Urothelium cell line (cell line): ENCODE measurements at places on chromosomes 5 and 9.

DNA sequence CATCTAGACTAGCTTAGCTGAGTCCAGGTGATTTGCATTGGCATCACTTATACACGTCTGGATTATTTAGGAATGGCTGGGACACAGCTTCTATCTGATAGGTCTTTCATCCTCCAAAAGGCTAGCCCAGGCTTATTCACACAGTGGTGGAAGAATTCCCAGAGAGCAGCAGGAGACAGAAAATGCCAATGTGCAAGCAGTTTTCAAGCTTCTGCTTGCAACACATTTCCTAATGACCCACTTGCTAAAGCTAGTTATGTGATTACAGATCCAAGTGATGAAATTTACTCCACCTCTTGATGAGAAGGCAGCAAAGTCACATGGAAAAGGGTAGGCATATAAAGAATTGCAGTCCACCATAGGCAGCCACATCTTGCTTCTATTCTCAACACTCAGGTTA lies 44.2 kb upstream of the MAST4 start:
- DNase-seq: no peak

- no peak for DNase-seq
Observed at GRCh38 chr5:161946911-161947310, 99.0 kb downstream of the GABRA1 start.

- no peak for DNase-seq
Observed at GRCh38 chr5:3331819-3332218, 263.8 kb upstream of the IRX1 start.

DNA sequence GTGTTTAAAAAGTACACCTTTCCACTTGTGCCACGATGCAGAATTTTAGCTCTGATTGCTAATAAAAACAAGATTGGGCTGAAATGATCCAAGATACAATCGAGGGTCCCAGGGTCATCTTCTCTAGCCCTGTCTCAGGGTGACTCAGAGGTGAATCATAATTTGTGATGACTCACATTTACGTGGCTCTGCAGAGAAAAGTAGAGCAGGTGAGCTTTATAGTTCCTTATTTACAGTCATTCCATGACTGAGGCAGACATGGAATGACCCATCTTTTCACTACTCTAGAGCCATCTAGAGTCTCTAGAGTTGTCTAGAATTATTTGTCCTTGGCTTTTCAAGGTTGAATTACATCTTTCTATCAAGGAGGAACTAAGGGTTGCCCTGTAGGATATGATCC lies 155.2 kb downstream of the GAS1 start:
- DNase-seq: peak; percentile 59

- no peak for DNase-seq
Observed at GRCh38 chr9:90517103-90517502, 125.5 kb downstream of the DIRAS2 start.

DNA sequence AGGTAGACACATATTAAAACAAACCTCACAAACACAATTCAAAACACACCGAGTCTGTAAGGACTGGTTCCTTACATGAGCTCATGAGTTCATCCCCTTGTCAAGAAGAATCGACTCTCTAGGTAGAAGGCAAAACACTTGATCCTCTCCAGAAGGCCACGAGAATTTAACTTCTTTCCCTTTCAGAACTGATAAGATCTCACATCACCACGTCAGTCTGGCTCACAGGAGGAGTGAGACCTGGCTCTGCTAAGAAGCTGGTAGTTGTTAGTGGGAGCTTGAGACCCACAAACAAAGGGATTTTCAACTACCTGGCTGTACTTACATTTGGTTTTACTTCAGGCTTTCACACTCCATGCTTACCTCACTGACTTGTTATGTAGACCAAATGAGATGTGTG lies 459.2 kb downstream of the ARHGEF28 start:
- DNase-seq: no peak

GRCh38 chr9:27117489-27118135 lies 8.6 kb downstream of the TEK start:
- peak; percentile 78 for DNase-seq

DNA sequence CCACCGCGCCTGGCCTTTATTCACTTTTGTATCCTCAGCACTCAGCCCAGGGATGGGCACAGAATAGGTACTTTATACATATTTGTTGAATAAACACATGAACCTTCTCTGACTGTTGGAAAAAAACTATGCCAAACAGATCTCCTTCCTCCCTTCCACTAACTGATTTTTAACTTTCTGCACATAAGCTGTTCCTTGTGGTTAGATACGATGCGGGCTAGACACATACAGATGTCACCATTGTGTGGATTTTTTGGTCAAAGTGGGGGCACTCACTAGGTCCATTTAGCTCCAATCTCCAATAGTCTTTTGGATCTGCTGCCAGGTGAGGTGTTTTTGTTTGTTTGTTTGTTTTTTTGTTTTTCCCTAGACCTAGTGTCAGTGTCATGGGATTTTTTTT lies 5.1 kb downstream of the TEX48 start:
- DNase-seq: no peak

DNA sequence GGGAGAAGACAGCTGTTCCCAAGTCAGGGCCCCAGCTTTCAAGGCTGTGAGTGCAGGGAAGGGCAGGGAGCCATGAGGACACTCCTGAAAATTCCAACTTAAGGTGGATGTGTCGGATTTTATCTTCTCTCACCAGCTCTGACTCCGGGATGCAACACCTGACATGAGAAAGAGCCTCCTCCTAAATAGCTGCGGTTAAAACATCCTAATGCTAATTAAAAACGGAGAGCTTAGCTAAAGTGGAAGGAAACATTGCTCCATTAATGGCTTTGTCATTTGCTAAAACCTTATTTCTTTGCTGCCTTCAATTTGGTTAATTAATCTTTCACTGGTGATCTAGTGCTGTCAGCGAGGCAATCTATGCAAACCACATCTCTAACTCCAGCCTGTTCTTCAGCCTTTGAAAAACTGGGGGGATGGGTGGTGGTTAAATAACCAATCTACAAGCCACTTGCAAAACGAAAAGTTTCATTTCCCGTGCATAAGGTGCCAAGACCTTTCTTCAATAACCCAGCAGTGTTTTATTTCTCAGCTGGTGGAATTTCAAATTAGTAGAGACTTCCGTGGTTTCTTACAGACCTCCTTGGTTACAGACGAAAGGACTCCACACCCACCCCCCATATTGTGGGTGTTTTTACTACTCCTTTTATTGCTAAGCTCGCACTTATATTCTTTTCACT lies 379.6 kb downstream of the MLLT3 start:
- DNase-seq: no peak

DNA sequence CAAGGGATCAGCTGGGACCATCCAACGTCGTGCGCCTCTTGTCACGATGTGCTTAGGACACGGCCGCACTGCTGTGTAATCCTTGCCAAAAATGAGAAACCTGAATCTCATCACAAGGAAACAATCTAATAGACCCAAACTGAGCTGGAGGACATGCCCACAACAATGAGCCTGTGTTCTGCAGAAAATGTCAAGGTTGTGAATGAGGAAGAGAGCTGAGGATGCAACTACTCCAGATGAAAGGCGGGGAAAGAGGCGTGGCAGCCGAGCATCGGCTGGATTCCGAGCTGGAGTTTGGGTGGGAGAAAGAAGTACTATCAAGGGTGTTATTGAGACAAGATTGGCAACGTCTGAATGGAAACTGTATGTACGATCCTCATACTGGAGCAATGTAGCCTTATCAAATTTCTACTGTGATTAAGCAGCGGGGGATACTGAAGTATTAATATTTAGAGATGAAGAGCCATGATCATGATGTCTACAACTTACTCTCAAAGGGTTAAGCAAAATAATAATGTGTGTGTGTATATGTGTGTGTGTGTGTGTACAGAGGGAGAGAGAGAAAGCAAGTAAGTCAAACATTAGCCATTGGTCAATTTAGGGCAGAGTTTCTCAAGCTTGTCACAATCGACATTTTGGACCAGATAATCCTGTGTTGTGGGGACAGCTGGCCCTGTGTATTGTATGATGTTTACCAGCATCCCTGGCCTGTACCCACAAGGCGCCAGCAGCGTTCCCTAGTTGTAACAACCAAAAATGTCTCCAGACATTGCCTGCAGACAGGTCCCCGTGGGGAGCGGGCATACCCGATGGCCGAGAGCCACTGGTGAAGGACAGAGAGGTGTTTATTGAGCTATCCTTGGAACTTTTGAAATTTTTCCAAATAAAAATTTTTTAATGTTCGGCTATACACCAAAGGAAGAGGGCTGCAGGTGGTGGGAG lies 46.5 kb downstream of the DUSP1 start:
- no peak for DNase-seq

DNA sequence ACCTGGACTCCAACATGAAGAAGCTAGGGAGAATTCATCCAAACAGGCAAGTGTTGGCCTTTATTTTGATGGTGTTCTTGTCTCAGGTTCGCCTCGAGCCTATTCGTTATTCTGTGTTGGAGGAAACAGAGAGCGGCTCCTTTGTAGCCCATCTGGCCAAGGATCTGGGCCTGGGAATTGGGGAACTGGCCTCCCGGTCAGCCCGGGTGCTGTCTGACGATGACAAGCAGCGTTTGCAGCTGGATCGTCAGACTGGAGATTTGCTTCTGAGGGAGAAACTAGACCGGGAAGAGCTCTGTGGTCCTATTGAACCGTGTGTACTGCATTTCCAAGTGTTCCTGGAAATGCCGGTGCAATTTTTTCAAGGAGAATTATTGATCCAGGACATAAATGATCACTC lies 367 bp downstream of the PCDHB4 start:
- no peak for DNase-seq

DNA sequence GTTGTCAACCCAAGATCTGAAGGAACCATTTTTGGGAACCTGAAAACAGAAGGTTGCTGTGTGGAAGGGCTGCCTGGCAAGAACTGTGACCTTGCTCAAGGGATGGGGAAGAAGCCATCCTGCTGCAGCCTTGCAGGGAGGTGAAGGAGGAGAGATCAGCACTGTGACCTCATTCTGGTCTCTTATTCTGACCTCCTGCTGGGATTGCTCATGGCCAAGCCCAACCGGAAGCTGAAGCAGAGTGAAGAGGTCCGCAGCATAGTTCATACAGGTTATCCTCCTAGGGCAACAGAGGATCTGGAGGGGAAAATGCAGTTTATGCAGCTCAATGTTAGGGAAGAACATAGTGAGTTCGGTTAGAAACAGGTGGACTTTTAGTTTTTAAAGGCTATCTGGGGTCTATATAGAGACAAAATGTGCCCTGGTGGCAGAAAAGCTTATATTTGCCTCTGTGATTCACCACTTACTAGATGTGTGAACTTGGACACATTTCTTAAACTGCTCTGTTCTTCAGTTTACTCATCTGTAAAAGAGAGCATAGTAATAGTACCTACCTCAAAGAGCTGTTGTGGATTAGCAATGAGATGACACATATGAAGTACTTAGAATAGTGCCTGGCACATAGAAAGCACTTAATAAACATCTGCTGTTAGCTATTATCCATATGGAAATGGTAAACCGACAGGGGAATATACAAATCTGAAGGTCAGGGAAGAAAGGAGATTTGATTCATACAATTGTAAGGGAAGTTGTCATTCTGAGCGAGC lies 57.9 kb upstream of the BNC2 start:
- no peak for DNase-seq

DNA sequence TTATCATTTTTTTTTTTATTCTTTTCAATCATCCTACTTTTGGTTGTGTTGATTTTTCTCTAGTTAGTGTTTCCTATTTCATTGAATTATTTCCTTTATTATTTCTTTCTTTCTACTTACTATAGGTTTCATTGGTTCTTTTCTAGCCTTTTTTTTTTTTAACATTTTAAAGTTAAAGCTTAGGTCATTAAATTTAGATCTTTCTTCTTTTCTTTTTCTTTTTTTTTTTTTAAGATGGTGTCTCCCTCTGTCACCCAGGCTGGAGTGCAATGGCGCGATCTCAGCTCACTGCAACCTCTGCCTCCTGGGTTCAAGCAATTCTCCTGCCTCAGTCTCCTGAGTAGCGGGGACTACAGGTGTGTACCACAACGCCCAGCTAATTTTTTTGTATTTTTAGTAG lies 43.0 kb upstream of the PPP2CA start:
- no peak for DNase-seq

GRCh38 chr5:6704361-6704851 lies 8.8 kb upstream of the TENT4A start:
- DNase-seq: peak; percentile 85

GRCh38 chr9:128125580-128126354 lies 1.8 kb downstream of the PTGES2 start:
- no peak for DNase-seq

DNA sequence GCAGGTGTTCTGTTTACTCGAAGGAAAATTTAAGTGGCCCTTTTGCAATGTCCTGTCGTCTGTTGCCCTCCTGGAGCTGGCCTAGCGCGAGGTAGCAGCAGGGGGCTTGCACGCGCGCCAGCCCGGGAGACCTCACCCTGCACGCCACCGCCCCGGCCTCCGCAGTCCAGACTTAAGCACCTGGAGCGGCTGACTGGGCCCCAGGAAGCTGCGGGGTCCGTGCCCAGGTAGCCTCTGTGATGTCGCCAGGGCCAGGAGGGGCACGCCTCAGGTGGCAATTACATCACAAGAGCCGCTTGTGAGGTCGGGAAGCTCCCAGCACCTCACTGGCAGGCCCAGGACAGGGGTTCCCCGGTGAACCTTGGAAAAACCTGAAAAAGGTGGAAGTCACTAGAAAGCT lies at the start of gene SAXO1:
SAXO1 (minus strand) TSS at position 195 of the 400 bp plus-strand sequence. CDS start 301 bp downstream, outside the sequence.
- DNase-seq: no peak
